ENCODE measurements at places on chromosomes 2 and 18. TPM values are rescaled to one million over a fixed set of nuclear protein-coding genes. Genes with fewer than 3 reads are reported as not detected.

Gene LINC00305
- not detected for total RNA-seq

Gene ENOSF1
- 66.4 TPM for total RNA-seq

Gene DYSF
- 0.80 TPM for total RNA-seq

Gene PGAP1
- total RNA-seq: 0.74 TPM

Gene UGT1A4
- total RNA-seq: not detected

Gene KANSL3
- 43.7 TPM for total RNA-seq

Gene CHMP3
- 31.1 TPM for total RNA-seq

Gene FASTKD2
- total RNA-seq: 27.4 TPM

Gene ANXA4
- 12.7 TPM for total RNA-seq

Gene SCG2
- total RNA-seq: 0.78 TPM

Gene SPATA3
- not detected for total RNA-seq

Gene DSEL
- total RNA-seq: 0.07 TPM

Gene ACVR1
- 14.3 TPM for total RNA-seq

Gene AGXT
- 0.18 TPM for total RNA-seq

Gene CRACDL
- not detected for total RNA-seq

Gene DSG3
- total RNA-seq: 0.18 TPM
